ENCODE measurements at places on chromosomes 4 and X.
A peak's percentile ranks its signal among the peaks of the same experiment; 100 is the strongest.

DNA sequence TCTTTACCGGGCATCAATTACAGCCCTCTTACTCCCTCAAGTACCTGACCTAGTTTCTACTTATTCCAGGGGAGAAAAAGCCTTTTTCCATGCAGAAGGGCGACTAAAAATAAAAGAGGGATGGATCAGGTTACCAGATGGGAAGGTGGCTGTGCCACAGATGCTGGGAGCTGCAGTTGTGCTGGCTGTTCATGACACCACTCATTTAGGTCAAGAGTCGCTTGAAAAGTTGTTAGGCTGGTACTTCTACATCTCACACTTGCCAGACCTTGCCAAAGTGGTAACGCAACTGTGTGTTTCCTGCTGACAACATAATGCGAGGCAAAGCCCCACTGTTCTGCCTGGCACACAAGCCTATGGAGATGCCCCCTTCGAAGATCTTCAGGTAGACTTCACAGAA, 148.4 kb upstream of the FGF16 start:
- DNase-seq = no peak

DNA sequence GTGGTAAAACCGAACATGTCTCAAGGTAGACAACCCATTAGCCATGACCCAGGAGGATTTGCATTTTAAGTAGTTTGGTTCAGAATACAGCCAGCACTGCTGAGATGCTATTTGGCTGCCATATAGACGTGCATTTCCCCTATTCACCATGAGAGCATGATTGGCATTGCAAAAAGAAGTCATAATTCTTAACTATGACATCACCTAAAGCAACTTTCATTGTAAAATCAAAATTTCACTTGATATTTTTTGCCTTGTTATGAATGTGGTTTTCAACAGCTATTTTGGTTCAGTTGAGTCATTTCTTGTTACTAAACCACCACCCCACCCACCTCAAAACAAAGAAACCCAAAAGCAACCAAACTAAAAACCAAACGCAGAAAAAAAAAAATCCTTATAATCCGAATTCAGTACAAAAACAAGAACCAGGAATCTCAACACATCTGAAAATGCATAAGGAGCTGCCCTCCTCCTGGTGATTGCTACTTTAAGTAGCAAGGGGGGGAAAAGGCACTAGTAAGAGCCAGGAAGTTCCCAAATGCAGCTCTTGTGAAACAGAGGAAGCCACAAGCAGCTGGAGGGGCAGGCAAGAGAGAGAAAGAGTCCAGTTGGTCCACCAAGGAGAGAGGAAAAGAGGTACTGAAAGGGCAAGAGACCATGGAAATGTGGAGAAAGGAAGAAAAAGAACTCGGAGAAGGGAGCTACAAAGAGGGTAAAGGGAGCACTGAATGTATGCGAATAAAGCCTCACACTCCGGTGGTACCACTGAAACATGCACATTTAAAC, 3.1 kb downstream of the SLITRK4 start:
- DNase-seq = no peak

- DNase-seq = no peak
Measured at GRCh38 chr4:104896660-104897645, 249.7 kb upstream of the TET2 start.

GRCh38 chr4:64882311-64883086, 473.2 kb upstream of the TECRL start:
- DNase-seq = no peak

- DNase-seq = peak; percentile 96
Measured at GRCh38 chr4:14168919-14169318, 541.4 kb upstream of the BOD1L1 start.

DNA sequence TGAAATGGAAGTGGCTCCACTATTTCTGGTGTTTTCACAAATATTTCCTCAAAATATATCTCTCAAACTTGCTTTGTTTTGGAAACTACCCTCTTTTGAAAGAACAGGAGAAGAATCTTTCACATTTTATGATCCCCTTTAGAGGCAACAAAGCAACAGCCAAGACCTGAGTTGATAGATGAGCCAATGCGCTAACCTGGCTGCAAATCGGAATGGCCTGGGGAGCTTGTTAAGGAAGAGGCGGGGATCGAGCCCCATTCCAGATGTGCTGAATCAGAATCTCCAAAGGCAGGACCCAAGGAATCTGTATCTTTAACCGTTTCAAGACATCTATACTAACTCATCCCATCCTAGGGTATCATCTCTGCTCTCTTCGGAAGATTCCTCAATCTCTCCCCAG, 181.3 kb downstream of the GPC3 start:
- no peak for DNase-seq

GRCh38 chr4:83266689-83267088, 17.9 kb downstream of the COQ2 start:
- no peak for DNase-seq

DNA sequence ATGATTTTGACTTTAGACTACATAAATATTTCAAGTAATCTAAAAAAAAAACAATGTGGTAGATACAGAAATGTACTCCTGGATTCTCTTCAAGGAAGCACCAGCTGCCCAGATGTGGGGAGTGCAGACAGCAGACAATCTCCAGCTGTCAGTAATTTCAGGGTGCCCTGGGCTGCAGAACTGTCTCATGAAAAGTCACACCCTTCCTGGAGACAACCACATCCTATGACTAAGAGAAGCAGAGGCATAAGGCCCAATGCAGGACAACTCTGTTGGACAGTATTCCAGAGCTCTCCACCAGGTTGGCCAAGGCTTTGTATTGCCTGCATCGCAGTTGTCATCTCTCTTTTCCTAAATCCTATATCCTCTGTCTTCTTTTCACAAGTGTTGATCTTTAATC, 34.4 kb upstream of the BLTP1 start:
- no peak for DNase-seq

GRCh38 chr4:139227729-139228404, 50.8 kb upstream of the ELF2 start:
- DNase-seq = peak; percentile 22

DNA sequence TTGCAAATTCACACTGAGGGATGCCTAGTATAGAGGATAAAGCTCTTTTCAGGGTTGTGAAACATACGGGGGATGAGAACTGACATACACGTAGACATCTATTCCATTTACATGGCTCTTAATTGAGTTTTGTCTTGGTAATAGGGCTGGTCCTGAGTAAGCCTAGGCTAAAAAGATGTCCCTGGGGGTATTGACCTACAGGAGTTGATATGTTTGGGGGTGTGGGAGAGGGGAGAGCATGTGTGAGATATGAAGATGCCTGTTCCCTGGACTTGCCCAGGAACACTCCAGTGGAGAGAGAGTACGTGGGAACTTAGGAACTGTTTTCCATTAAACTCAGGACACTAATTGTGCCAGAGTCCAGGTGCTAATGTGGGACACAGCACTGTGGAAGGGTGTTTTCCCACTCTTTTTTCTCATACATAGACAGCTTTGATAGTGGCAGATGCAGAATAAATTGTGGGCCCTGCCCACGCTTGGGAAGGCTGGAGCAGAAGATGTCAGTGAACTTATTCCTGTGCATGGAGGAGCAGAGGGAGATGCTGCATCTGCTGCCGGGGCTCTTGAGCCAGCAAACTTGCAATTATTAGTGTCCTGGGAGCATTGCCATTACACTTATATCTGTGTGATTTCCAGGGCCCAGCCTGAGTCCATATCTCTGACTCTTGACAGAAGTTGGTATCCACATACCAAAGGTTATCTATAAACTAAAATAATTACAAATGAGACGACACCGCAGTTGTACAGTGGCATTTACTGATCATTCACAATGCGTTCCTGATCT, 20.7 kb downstream of the SYNPO2 start:
- DNase-seq = no peak

- no peak for DNase-seq
Measured at GRCh38 chr4:73718375-73719373, 21.7 kb upstream of the CXCL8 start.

DNA sequence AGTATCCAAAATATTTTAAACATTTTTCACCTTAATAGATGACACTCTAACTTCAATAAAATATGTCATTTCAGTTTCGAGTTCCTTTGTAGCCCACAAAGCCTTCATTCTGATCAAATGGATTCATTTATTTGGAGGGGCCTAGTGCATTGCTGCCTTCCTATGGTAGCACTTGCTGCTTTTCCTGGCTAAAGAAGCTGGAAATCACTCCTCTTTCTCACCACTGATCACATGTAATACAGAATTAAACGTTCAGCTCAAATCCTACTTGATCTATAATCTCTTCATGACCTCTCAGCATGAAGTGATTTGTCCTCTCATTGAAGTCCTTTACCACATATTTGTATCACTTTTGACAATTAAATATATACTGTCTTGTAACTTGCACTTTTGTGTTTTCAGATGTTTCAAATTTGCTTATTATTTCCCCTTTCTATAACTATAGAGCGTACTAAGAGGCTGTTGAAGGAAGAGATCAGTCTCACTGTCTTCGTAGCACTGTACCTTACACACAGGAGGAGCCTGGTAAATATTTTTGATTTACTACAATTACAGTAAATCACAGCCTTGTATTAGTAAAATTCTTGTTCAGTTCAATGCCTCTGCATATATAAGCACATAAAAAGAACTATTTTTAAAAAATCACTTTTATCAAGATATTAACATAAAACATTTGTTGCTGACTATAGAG, 555 bp downstream of the CFI start:
- peak; percentile 40 for DNase-seq

DNA sequence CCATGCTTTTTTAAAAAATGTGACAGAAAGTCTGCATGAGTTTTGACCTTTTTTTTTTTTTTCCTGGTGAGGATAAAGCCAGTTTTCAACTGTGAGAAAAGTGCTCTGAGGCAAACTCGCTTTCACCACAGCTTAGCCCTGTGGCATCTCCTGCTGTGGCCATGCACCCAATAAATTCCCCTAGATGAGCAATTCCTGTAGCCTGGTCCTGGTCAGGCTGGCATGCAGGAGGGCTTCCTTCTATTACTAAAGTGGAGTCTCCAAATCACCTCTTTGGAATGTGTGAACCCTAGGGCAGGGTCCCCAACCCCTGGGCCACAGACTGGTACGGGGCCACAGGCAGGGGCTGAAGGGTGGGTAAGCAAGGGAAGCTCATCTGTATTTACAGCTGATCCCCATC, 265.4 kb downstream of the RAPGEF2 start:
- no peak for DNase-seq

DNA sequence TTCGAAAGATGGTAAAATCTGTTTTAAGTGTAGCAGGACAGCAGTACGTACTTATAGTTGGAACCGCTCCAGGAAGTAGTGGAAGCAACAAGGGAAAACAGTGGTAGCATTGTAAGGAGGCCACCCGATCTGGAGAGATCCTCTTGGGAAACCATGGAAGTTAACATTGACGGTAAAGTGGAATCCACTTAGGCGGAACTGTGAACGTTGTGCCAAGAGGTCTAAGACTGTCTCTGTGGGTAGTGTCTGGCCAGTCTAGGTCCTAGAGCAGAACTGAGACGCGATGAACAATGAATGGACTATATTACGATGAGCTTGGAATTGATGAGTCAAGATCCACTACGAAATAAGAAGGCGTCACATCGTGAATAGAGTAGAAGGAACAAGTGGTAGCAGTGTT, 124.0 kb downstream of the TENM3 start:
- no peak for DNase-seq

DNA sequence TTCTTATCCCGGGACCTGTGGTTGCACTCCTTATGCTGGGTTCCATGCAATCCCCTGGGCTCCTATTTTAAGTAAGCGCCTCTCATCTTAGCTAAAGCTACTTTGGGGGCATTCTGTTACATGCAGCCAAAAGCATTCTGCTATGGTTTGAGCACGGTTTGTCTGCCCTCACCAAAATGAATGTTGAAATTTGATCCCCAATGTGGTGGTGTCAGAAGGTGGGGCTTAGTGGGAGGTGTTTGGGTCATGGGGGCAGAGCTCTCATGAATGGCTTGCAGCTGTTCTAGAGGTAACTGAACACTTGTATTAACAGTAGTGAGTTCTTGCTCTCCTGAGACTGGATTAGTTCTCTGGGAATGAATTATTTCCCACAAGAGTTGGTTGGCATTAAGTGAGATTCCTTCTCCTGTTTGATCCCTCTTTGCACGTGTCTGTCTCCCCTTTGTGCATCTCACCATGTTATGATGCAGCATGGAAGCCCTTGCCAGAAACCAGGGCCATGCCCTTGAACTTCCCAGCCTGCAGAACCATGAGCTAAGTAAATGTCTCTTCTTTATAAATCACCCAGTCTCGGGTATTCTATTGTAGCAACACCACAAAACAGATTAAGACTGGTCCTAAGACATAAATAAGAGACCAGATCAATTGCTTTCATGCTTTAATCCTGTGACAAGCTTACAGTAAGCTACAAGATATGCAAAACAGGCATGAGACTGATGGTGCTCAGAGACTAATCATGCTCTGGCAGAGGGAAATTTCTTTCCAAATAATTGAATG, 141.8 kb downstream of the TSPAN5 start:
- DNase-seq = no peak

DNA sequence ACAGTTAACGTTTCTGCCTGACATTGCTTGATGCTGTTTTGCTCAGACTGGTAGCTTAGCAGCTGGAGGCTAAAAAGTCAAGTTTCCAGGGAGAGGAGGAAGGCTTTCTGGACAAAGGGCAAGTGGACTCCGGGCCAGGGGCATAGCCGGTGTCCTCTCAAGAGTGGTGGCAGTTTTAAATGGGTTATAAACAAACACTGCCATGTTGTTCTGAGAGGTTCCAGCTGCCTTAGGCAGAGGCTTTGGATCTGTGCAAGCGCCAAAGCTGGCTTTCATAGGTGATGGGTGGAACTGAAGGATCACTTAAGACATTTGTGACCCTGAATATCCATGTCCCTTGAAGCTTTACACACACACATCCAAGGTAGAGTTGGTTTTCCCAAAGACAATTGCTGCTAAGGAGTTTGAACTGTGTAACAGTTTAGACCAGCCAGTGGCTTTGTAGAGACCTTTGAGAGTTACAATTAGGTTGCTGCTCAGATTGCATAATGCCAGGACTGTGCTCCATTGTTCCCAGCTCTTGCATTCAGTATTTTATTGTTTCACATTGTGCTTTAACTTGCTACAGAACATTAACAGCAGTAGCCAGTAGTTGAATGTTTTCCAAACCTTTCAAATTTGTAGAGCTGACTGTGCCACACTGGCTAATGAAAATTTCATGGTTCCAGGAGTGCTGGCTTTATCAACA, 54.1 kb upstream of the AP1S2 start:
- DNase-seq = peak; percentile 3

- no peak for DNase-seq
Measured at GRCh38 chrX:104695593-104695992, 129.6 kb downstream of the IL1RAPL2 start.

DNA sequence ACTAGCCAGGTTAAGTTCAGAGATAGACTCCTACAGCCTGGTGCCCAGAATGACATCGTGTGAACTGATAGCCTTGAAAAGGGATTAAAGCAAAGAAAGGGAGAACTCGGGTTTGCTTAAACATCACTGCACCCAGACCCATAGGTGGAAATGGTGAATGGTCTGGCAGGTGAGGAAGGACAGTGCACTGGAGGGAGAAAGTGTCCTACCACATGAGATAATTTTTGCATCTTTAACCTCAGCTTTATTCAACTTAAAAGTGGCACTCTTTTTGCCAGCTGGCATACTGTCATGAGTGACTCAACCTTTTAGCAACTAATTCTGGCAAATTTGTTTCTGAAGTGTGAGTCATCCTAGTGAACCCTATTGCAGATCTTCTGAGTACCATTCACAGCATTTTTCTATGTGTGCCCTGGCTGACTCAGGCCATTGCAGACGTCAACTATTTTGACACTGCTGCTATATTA, 53.0 kb upstream of the DAPP1 start:
- peak; percentile 20 for DNase-seq

Measured in dermis blood vessel endothelial cell (primary cell).